Temporal lobe (tissue), 4 donors: ENCODE measurements at places on chromosomes 3 and 15. TPM values are rescaled to one million over a fixed set of nuclear protein-coding genes. Genes with fewer than 3 reads are reported as not detected.

The OXTR gene
- total RNA-seq, result 0.74 TPM

The GPR176 gene
- 32.7 TPM for total RNA-seq

The CFAP100 gene
- total RNA-seq, result 2.5 TPM

The KBTBD13 gene
- not detected for total RNA-seq

The CASR gene
- total RNA-seq, result not detected

The SMCO1 gene
- not detected for total RNA-seq

The MNS1 gene
- 2.0 TPM for total RNA-seq

The P2RY12 gene
- total RNA-seq, result 15.0 TPM

The IFT80 gene
- total RNA-seq, result 55.3 TPM

The SERPINI2 gene
- 0.74 TPM for total RNA-seq

The GPR149 gene
- total RNA-seq, result 1.7 TPM

The TM2D3 gene
- total RNA-seq, result 62.9 TPM

The EPHA6 gene
- 51.1 TPM for total RNA-seq

The EXD1 gene
- total RNA-seq, result 0.25 TPM

The COL7A1 gene
- 1.7 TPM for total RNA-seq

The ATP10A gene
- 0.74 TPM for total RNA-seq

The NEO1 gene
- 151 TPM for total RNA-seq

The FANCD2OS gene
- not detected for total RNA-seq

The TERC gene
- 55.3 TPM for total RNA-seq

The PIK3CA gene
- 69.6 TPM for total RNA-seq

The CACNA2D3 gene
- total RNA-seq, result 23.4 TPM

The GABRR3 gene
- total RNA-seq, result under 0.01 TPM

The OXSR1 gene
- 36.4 TPM for total RNA-seq

The TM6SF1 gene
- total RNA-seq, result 27.3 TPM

The GOLGA8T gene
- 0.49 TPM for total RNA-seq

The IMPG2 gene
- total RNA-seq, result 1.7 TPM

The GPR15 gene
- total RNA-seq, result not detected

The SCN11A gene
- total RNA-seq, result 0.25 TPM

The FES gene
- total RNA-seq, result 3.7 TPM

The APOD gene
- total RNA-seq, result 7.4 TPM

The CPN2 gene
- not detected for total RNA-seq

The MAP2K5 gene
- 12.3 TPM for total RNA-seq

The SPG21 gene
- total RNA-seq, result 35.4 TPM
